Activated CD4-positive, alpha-beta T cell treated with anti-CD3 and anti-CD28 coated beads, Interleukin-2, amount 50 U/mL, for 24 hours (primary cell): ENCODE measurements at places on chromosomes 2 and 18.

DNA sequence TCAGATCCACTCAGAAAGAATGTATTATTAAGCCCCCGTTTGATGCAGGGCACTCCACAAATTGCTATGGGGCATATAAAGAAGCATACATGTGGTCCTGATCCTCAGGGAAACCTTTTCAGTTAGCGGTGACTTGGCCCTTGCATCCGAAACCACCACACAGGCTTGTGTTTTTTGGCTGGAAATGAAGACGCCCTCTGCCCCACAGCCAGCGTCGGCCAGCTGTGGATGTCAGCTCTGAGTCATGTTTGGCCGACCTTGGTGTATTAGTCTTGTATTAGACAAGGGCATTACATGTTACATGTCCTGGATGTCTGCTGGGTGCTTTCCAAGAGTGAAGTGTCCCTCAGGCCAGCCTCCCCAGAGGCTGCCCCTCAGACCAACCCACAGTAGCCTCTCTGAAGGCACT, 107.6 kb upstream of the MAP3K20 start:
- no peak for DNase-seq

- DNase-seq: no peak
Measured at GRCh38 chr2:39584283-39584965, 81.3 kb upstream of the TMEM178A start.

DNA sequence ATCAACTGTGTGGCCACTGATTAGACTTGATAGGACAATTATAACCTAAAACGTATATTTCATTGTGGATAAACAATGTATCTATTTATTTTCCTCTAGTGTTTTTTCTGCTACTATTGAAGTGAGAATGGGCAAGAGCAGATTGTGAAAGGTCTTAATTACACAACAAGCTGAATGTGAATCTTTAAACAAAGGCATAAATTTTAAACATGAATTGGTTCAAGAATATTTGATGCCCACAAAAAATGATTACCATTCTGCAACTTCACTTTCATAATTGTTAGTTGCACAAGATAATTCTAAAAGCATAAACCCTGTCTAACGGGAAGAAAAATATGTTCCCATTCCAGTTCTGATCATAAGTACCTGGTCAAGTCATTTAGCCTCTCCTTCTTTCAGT, 285.6 kb downstream of the GULP1 start:
- DNase-seq: no peak

- DNase-seq: no peak
Measured at GRCh38 chr2:146734042-146734820, 1110.6 kb upstream of the ACVR2A start.

DNA sequence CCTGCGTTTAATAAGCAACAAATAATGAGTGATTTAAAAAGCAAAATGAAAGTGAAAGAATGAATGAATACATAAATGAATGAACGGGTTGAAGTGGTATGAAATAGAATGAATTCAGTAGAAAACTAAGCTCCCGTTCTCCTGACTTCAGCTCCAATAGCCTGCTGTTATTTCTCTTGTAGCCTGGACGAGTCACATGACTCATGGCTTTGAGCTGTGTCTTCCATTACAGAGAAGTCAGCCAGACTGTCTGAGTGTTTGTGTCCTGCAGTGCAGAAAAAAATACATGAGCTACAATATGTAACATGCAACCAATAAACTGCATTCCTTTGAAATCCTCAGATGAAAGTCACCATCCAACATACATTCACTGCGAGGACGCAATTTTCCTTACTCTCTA, 21.2 kb downstream of the SCG2 start:
- no peak for DNase-seq

DNA sequence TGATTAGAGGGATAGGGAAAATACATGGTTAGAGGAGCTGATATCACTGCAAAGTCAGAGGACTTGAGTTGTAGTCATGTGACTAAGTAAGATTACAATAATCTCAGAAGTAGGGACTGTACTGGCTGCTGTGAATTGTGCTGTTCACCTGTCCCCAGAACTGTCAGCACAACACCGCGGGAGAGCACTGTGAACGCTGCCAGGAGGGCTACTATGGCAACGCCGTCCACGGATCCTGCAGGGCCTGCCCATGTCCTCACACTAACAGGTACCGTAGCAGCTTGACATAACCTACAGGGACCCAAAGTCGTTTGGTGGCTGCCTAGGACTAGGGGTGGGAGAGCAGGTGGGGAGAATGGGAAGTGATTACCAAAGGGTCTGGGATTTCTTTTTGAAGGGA, 132.8 kb upstream of the TTC39C start:
- DNase-seq: no peak
